Pancreas (tissue), 10 donors: ENCODE measurements at places on chromosomes 16 and 17. TPM values are rescaled to one million over a fixed set of nuclear protein-coding genes. Genes with fewer than 3 reads are reported as not detected.

The MYL4 gene
- not detected for total RNA-seq

The C16orf92 gene
- total RNA-seq = not detected

The TBC1D3E gene
- not detected for total RNA-seq

The TNK1 gene
- 4.9 TPM for total RNA-seq

The NACA2 gene
- total RNA-seq = not detected

The FOXC2 gene
- total RNA-seq = 0.06 TPM

The NOL3 gene
- total RNA-seq = 15.2 TPM

The HOXB13 gene
- not detected for total RNA-seq

The GINS2 gene
- 1.6 TPM for total RNA-seq

The ESRP2 gene
- total RNA-seq = 43.4 TPM

The BAIAP2 gene
- total RNA-seq = 5.4 TPM

DNA sequence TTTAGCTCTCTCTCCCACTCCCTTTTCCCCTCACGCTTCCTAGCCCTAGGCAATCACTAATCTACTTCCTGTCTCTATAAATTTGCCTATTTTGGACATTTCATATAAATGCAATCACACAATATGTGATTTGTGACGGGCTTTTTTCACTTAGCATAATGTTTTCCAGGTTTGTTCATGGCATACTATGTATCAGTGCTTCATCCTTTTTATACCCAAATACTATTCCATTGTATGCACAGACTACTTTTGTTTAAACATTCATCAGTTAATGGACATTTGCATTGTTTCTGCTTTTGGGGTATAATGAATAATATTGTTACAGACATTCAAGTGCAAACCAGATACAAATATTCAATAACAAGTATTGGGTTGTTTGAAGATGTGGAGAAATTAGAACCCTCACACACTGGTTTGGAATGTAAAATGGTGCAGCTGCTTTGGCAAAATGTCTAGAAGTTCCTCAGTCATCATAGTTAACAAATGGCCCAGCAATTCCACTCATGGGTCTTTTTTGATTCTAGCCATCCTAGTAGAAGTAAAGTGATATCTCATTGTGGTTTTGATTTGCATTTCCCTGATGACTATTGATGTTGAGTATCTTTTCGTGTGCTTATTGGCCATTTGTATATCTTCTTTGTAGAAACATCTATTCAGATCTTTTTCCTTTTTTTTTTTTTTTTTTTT lies 67.7 kb downstream of the TBX4 start:
- DNase-seq = no peak

DNA sequence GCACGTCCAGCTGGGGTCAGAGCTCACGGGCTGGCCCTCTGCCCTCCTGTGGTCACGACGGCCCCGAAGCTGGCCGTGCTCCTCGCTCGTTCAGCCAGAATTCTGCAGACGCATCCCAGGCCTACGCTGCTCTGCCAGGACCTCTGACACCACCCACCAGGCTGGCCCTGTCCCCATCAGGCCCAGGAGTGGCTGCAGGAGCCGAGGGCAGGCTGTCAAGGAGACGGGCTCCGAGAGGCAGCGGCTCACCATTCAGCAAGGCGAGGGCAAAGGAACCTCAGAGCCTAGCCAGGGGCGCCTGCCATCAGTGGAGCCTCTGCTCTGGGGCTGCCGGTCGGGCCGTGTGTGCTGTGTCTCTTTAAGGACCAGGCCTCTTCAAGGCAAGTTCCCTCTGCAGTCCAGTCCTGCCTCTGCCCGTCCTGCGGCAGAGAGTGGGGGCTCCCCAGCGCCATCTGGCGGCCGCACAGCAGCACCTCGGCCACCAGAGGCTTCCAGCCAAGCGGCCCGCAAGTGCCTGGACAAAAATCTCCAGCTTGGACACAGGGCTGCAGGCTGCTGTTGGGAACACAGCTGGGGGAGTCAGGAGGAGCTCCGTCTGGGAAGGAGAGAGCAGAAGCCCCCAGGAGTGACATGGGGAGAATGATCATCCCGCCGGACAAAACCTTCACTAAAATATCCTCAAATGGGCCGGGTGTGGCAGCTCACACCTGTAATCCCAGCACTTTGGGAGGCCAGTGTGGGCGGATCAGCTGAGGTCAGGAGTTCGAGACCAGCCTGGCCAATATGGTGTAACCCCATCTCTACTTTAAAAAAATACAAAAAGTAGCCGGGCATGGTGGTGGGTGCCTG lies 7.4 kb upstream of the ABR start:
- peak; percentile 78 for DNase-seq

DNA sequence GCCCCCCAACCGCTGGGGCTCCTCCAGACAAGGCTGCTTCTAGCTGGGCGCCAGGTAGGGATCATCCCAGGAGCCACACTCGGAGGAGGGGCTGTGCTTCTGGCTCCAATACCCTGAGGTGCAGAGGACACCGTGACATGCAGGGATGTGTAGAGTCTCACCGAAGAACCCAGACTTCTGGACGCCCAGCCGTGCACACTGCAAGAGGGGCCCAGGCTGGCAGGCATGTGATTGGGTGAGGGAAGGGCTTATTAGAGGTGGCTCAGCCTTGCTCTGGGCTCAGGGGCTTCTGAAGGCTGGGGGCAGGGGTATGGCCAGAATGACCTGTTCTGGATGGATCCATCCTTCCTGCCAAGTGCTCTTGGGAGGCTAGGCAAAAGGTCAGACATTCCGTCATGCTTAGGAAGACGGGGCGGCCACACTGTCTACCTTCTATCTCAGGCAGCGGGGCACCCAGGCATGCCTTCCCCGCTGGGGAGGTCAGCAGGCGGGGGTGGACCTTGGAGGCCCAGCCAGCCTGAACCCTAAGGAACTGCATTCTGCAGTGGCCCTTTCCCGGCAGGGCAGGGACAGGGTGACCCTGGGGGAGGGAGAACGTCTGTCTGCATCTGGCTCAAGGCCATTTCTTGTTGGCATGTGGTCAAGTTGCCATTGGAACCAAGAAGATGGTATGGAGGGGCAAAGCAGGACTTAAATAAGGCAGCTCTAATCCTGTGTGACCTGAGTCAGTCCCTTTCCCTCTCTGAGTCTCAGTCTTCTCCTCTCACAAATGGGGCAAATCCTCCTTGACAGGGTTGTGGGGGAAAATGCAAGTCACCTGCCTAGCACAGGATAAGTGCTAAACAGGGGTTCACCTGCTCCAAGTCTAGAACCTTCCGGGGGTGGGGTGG lies 5.8 kb upstream of the ADGRG1 start:
- peak; percentile 66 for DNase-seq

DNA sequence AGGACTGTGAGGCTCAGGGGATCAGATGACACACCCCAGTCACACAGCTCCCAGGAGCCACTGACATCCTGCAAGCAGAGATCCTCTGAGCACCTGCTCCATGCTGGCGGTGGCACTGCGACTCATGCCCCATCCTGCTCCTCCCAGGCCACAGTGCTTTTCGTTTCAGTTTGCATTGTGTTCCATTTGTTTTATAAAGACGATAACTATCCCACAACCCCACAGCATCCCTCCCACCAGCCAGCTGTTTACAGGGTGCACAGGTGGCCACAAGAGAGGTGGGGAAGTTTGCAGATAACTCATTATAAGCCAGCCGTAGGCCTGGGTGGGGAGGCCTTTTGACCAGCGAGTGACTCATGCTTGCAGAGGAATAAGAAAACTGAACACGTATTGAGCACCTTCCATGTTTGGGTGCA lies 28.2 kb downstream of the BCO1 start:
- DNase-seq = no peak

DNA sequence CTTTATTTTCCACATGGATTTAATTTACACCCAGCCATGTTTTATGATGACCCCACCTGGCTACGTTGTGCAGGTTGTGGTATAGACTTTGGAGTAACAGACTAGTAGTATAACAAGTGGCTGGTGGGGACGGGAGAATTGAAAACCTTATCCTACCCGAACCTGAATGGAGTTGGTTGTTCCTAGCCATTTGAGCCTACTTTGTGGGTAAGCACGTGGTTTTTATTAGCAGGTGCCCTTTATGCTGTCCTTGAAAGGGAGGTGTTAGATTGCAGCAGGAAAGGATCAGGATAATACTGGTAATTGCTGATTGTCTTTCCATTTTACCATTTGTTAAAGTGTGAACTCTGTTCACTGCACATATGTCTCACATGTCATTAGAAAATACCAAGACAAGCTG lies 31.9 kb upstream of the PHAF1 start:
- DNase-seq = no peak

- no peak for DNase-seq
Observed at GRCh38 chr17:14405189-14405588, 104.3 kb downstream of the HS3ST3B1 start.

GRCh38 chr17:65601881-65602280 lies 40.4 kb upstream of the AXIN2 start:
- no peak for DNase-seq

DNA sequence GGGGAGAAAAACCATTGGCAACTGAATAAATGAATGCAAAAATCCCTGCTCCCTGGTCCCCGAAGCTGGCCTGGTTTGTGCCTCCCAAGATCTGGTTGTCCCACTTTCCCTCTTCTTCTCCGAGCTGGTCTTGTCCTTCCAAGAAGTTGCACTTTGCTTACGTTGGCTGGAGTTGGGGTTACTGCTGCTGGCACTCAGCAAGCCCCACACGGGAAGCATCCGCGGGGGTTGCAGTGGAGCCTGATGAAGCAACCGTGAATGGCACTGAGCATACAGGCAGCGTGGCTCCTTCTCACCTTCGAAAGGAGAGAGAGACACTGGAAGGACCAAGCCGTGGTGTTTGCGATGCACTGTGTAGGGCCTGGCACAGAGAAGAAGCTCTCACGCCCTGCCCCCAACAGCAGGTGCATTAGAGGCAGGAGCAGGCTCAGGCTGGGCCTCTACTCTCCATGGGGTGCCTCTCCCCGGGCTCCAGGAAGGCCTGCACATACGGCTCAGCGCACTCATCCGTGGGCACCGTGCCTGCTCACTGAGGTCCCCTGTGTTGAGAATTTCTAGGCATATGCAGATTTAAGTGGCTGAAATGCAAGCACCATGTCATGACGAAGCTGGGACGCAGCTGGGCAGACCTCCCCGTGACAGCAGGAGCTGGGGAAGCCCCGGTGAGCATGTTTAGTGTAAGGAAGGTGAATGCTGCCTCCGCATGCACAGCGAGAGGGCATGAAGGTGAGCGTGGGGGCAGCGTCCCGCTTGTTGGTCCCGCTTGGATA lies 12.1 kb downstream of the CA5A start:
- DNase-seq = no peak

DNA sequence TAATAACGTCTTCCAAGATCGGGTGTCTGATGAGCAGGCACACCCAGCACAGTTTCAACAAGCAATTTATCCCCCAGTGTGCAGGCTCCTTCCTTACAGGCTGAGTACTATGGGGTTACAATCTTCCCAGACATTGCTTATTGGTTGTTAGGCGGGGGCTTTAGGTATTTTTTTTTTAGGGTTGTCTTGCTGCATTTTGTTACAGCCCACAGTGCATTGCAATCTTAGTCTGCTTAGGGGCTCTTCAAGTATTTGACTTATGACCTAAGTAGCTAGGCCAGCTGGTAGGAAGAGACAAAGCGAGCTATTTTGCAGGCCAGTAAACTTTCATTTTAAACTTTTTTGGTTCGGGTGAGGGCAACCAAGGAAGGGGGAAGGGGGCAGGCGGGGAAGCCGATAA lies 5.8 kb downstream of the PLD6 start:
- DNase-seq = no peak

GRCh38 chr16:27219161-27219560 lies 15.8 kb downstream of the KDM8 start:
- DNase-seq = no peak

DNA sequence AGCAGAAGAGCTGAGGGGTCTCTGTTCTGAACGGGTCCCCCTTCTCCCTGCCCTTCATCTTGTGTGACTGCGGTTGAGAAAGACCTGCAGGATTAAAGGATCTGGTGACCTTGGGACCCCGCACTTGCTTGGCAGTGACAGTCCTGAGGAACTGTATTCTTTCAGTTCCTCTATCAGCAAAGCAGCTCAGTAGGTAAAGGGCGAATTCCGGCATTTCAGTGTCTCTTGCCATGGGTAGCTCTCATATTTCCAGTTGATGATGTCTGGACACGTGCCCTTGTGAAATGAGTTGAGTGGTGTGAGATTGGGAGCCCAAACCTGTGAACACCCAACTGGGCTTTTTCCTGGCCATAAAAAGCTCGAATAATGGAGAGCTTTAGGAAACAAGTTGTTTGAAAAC lies 135.7 kb downstream of the PRKCA start:
- no peak for DNase-seq

- no peak for DNase-seq
Observed at GRCh38 chr17:34645594-34645993, 66.2 kb downstream of the TMEM132E start.

DNA sequence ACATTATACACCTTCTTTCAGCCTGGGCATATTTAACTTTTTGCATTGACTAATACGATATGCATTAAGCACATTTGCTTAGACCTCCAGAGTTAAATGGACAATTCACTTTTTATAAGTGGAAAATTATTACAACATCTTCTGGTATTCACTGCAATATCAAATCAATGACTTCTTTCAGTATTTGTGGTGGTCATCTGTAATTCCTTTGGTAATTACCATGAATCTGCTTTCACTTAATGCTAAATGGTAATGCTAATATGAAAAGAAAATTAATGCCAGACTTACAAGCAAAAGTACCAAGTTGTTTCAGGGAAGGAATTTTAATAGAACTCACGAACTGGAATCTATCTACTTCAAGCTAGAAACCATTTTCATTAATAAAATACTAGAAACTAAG lies 6.4 kb downstream of the GPATCH8 start:
- DNase-seq = no peak

- DNase-seq = no peak
Observed at GRCh38 chr17:10051112-10051511, 146.0 kb upstream of the RCVRN start.

- no peak for DNase-seq
Observed at GRCh38 chr17:8924595-8924994, 40.9 kb downstream of the PIK3R5 start.

DNA sequence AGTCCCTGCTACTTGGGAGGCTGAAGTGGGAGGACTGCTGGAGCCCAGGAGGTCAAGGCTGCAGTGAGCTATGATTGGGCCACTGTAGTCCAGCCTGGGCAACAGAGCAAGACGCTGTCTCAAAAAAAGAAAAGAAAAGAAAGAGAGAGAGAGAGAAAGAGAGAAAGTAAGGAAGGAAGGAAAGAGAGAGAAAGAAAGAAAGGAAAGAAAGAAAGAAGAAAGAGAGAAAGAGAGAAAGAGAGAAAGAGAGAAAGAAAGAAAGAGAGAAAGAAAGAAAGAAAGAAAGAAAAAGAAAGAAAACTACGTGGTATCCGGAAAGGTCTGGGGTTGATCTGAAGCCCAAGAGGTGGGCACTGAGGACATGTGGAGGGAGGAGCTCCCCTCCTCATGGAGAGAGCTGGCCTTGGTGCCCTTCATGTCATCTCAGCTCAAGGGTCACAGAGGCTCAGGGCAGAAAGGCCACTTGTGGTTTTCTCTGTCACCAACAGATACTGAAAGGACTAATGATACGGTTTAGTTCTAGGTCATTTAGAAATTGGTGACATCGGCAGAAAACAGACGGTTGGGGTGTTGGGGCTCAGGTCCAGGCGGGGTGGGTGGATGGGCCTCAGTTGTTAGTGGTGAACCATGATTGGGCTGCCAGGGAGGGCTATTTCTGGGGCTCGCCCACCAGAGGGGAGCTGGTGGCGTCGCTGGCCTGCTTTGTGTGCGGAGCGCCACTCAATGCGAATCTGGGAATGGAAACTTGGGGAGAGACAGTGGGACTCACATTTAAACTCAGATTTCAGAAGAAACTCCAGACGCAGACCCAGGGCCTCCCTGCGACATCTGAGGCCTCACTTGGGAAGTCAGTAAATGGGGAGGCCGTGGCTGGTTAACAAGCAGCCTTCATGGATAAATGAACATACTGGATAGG lies 44.6 kb downstream of the FOXL1 start:
- DNase-seq = no peak

- peak; percentile 43 for DNase-seq
Observed at GRCh38 chr17:12081720-12082119, 61.0 kb downstream of the MAP2K4 start.

- no peak for DNase-seq
Observed at GRCh38 chr17:10415161-10415560, 6.6 kb downstream of the MYH8 start.
